ENCODE measurements at places on chromosomes 4 and X.

- DNase-seq = no peak
Observed at GRCh38 chr4:154640999-154641398, 28.5 kb upstream of the FGG start.

DNA sequence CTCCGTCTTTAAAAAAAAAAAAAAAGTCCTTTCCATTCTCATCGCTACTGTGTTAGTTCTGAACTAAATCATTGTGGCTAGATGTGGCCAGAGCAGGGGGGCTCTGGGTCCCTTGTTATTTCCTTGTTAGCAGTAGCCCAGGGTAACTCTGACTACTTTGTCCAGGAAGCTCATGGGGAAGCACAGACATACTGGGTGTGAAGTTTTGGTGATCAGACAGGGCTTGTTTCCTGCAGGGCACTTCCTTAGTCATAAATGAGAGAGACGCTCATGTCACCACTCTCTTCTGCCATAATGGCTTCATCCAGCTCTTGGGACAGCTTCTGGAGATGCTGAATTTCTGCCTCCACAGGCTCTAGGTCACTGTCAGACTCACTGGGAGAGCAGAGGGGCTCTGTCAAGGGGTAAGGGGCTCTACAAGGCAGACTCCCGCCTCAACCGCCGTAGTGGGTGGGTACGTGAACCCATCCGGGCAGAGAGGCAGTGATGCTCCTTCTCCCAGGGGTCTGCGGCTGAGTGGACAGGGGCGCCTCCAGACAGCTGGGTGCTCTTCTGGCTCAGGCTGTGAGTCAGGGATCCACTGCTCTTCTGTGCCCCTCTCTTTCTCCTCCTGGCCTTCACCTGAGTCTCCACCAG is 12.9 kb downstream of the STIM2 start:
- DNase-seq = peak; percentile 93

DNA sequence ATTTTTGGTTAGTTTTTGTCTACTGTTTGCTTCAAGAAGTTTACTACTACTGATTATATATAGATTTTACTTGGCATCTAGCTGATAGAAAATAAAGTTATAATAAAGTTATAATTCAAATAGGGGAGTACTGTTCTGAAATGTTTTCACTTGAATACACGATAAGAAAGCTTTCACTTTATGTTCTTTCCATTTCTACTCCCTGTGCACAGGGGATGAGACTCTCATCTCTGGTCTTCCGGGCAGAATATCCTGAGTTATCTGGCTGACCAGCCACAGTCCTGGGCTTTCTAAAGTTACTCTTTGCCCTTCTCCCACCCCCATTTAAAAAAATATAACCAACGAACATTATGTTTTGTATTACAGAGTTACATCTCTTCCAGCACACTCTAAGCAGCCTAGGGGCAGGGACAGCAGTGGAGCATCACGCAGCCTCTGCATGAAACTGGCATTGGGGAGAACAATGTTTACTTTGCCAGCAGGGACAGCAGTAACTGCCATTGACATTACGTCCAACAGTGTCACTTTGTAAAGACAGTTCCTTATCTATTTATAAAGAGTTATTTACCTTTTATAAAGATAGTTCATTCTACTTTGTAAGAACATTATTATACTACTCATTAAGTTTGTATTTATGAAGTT is 64.3 kb downstream of the METTL14 start:
- no peak for DNase-seq

GRCh38 chr4:183011213-183011907 is 87.7 kb upstream of the WWC2 start:
- DNase-seq = no peak

- no peak for DNase-seq
Observed at GRCh38 chr4:141645611-141646340, 9.4 kb downstream of the IL15 start.

GRCh38 chr4:96649536-96649935 is 809.6 kb downstream of the PDHA2 start:
- no peak for DNase-seq

DNA sequence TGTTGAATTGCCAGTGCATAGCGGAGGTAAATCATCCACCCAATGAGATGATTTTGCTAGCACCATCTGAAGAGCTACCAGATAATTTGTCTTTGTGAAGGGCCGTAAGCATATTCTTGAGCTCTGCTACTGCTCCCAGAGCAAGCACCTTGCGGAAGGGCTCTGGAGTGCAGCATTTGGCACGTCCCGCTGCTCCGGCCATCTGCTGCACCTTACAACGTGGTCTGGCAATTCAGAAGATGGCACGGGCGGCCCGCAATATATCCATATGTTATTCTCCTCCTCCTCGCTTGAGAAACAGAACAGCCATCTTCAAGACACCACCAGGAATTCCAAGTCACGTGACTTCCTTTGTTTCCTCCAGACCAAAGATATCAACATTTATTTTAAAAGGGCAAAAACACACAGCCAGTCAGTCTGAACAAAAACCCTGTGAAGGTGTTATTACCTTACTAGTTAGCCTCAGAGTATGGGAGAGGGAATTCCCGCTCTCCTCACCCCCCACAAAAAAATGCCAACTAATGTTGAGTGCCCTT is 1095.7 kb upstream of the TENM3 start:
- DNase-seq = no peak

DNA sequence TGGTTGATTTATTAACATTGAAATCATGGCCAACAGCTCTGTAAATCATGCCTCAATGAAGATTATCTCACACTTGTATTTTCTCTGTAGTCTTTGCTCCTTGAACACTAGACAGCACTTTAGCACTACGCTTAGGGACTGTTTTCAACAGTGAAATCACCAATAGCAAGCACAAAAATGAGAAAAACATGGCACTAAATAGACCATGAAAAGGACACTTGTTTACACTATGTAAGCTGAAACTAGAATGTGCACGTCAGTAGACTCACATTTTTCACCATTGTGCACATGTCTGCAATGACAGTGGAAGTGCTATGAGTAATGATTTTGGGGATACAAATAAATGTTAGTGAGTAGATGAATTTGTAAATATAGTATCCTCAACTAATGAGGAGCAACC is 3.1 kb downstream of the BMP2K start:
- no peak for DNase-seq

- peak; percentile 33 for DNase-seq
Observed at GRCh38 chrX:119790977-119791436, 423 bp downstream of the RPL39 start.

DNA sequence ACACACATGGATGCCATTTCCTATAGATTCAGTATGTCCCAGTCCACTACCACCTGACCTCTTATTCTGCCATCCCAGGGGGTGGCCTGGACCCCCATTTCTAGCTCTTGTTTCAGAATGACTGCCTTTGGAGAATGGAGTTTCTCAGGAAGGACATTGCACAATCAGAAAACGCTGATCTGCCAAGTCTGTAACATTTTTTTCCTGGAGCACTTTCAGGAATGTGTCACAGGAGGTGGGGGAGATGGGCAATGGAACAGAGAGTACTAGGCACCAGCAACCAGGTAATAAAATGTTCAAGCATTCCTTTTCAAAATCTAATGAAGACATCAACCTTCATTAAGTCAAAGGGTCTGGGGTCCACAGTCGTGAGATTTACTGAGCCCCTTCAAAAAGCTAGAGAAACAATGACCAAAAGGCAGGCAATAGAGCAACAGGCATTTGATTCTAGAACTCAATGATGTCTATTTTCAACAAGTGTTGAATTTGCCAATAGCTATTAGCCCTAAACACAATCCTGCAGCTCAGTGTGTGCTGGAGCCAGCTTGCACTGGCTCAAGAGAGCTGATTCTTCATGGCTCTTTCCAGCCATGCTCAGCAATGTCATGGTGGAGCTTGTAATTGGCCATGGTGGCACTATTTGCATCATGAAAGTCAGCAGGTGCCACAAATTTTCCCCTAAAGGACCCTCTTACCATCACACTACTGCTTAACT is 87.1 kb downstream of the KDR start:
- DNase-seq = no peak

- no peak for DNase-seq
Observed at GRCh38 chrX:124239324-124239723, 93.1 kb upstream of the TEX13D start.

- DNase-seq = no peak
Observed at GRCh38 chr4:40745285-40745984, 4.3 kb upstream of the NSUN7 start.

- DNase-seq = no peak
Observed at GRCh38 chrX:20205927-20206708, 60.6 kb downstream of the RPS6KA3 start.

DNA sequence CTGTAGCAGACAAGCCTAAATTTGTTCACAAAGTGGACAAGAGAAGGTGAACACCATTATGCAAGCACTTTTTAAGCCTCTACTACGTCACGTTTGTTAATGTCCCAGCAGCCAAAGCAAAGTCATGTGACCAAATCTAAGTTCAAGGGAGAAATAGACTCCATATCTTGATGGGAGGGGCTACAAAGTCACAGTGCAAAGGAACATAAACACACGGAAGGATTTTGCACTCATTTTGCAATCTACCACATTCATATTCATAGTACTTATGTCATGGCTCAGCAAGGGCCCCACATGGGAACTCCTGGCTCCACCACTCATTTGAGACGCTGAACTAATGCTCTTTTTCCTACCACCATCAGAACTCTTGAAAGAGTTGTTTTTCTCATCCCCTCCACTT is 139.0 kb upstream of the JADE1 start:
- DNase-seq = no peak

GRCh38 chr4:5827108-5828004 is 65.5 kb downstream of the CRMP1 start:
- DNase-seq = no peak

GRCh38 chr4:36243355-36244256 is 708 bp downstream of the ARAP2 start:
- no peak for DNase-seq

DNA sequence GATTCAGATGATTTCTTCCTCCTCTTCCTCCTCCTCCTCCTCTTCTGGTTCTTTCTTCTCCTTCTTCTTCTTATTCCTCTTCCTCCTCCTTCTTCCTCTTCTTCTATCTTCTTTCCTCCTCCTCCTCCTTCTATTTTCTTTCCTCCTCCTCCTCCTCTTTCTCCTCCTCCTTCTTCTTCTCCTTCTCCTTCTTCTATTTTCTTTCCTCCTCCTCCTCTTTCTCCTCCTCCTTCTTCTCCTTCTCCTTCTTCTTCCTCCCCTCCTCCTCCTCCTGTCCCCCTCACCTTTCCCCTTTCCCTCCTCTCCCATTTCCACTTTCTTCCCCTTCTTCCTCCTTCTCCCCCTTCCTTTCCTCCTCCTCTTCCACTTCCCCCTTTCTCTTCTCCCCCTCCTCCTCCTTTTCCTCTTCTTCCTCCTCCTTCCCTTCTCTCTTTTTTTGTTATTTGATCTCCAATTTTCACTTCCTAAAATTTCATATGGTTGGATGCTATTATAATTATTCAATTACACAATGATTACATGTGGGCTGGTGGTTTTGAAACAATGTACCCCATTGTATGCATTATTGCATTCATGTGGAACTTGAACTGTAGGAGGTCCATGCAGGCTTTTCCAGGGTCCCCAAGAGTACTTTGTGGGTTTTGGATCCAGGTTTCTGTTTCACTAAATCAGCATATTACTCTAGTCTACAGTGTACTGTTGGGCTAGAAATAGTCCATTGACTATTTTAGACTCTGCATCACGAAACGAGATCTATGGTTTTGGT is 68.1 kb downstream of the SORBS2 start:
- DNase-seq = no peak

DNA sequence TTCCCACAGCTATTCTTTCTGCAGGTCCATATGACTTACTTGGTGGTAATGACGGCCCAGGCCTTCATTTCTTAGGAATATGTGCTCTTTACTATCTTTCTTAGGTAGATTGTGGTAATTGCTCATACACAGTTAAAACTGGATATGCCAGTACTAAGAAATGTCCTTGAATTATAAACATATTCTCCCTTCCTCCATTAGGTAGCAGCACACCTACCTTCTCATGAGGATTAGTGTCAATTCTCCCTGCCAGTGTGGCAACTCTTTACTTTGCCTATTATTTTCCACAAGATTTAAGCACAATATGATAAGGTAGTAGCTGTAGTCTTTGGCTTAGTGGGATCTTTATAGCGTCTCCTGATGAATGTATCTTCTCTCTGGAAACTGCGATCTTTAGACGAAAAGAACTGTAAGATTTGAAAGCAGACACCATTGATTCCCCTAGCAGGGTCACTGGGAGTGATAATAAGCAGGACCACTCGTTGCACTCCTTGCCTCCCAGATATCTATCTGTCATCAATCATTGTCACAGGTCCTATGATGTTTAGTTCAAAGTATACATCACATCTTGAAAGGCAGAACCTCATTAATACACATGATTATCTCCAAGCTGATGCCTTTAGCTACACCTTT is 1240.7 kb downstream of the C4orf33 start:
- no peak for DNase-seq

Measured in immature natural killer cell (primary cell).